ENCODE measurements at places on chromosomes 16 and 17. TPM values are rescaled to one million over a fixed set of nuclear protein-coding genes. Genes with fewer than 3 reads are reported as not detected.
A peak's percentile ranks its signal among the peaks of the same experiment; 100 is the strongest.

Gene NPIPB8
- 0.16 TPM for total RNA-seq

Gene KRTAP9-2
- not detected for total RNA-seq

Gene TELO2
- 34.9 TPM for total RNA-seq

Gene GPRC5C
- 107 TPM for total RNA-seq

Gene MPO
- 1.0 TPM for total RNA-seq

Gene SLC13A2
- not detected for total RNA-seq

Gene TEKT5
- total RNA-seq, result not detected

Gene HIGD1B
- 19.5 TPM for total RNA-seq

Gene ASGR2
- 1.0 TPM for total RNA-seq

Gene ABCC12
- total RNA-seq, result not detected

Gene FZD2
- 12.1 TPM for total RNA-seq

Gene ULK2
- total RNA-seq, result 14.4 TPM

DNA sequence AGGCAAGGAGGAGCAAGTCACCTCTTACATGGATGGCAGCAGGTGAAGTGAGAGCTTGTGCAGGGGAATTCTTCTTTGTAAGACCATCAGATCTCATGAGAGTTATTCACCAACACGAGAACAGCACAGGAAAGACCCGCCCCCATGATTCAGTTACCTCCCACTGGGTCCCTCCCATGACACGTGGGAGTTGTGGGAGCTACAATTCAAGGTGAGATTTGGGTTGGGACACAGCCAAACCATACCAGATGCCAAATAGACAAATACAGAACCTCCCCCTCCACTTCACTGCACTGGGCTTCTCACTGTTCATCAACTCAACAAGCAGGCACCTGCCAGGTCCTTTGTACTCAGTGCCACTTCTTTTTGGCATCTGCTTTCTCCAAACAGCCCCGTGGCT is 100.2 kb downstream of the WSCD1 start:
- no peak for DNase-seq

GRCh38 chr16:78681743-78682142 is 582.3 kb downstream of the WWOX start:
- DNase-seq, result no peak

DNA sequence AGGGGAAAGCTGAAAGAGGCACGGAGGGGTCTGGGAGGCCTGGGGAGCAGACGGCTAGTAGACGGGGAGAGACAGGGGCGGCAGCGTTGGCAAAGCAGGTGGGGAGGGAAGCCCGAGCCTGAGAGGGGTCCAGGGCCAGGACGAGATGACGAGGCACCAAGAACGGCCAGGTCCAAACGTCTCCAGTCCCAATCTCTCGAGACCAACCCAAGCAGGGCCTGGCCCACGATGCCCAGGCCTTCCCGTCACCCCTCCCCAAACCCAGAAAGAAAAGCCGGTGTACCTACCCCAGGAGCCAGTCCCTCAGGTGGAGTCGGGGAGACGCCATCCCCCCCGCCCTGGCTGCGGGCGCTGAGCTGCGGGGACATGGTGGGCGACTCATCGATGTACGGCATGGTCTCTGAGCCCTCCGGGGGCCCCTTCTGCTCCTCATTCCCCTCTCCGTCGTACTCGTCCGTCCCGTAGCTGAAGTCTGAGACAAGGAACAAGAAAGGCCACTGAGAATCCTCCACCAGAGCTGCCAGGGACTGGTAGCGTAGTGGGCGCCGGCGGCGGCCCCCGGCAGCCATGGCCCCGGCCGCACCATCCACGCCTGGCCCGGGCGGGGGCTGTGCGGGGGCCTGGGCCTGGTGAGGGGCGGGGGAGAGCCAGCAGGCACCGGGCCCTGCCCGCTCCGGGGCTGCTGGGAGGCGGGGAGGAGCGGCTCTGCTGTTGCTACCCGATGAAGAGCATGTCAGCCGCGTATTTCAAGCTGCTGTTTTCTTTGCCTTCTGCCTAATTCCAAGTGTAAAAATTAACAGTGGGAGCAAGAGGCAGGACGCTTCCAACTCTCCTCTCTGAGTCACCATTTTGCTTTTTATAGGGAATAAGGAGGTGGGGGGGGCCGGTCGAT is 54.6 kb downstream of the ABR start:
- no peak for DNase-seq

- DNase-seq, result no peak
These were observed 8.7 kb upstream of the ATP2A3 start for GRCh38 chr17:3972931-3973330.

DNA sequence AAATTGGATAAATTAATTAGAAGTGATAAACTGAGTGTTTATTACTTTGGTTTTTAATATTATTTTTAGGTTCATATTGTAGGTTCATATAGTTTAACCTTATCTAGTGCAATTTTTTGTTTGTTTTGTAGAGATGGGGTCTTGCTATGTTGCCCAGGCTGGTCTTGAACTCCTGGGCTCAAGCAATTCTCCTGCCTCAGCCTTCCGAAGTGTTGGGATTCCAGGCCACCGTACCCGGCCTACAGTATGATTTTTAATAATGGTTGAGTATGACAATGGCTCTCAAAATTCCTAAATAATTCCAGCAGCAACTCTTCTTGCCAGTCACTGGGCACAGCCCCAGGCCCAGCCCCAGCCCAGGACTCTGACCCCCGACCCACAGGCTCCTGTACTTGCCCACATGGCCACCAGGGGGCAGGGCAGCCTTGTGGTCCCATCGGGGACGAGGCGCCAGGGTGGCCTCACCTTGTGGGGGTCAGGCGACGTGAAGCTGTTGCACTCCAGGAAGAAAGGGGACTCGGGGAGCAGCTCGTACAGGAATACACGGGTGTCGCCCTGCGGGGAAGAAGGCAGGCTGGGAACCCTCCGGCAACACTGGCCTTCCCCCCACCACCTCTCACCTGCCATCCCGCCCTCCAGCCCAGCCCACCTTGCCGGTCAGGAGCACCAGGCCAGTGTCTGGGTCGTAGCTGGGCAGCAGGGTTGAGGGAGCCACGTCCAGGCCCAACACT is 7.9 kb upstream of the PAM16 start:
- DNase-seq, result no peak

- peak; percentile 72 for DNase-seq
These were observed 26.7 kb downstream of the WNT9B start for GRCh38 chr17:46878055-46878454.

- DNase-seq, result no peak
These were observed 1.8 kb upstream of the GINS2 start for GRCh38 chr16:85690469-85691064.

- DNase-seq, result no peak
These were observed 64.7 kb downstream of the ADCY9 start for GRCh38 chr16:4051591-4051990.

DNA sequence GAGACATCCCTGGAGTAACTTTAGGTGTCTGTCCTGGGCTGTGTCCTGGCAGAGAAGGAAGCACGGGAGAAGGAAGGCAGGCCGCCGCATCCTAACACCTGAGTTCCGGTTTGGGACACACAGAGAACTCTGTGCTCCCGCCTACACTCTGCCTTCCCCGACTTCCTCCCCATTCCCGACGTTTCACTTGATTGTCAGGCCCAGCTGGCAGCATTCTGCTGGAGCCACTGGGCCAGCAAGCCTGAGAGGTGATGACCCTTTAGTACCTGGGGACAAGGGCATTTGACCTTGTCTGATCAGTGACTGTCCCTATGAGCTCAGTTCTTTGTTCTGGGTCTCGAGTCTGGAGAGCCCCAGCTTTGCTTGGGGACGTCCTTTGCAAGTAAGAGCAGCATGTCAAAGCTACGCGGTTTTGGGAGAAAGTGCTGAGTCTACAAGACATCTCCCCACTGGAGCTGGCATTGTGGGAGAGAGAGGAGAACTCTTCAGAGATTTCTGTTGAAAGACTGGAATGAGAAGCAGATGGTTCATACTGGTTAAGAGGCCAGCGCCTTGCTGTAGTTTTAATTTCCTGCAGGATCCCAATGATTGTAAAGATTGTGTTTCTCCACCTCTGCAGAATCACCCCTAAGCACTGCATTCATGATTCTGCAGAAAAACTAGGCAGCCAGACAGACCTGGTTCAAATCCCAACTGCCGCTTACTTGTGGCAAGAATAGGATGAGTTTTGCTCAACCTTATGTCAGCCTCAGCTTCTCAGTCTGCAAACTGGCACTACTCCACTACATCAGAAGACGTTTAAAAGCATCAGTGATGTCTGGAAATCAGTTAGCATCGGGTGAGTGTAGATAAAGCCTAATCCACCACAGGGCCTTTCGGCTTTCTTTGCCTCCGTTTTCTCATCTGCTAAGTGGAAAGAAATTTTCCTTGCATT is 20.6 kb downstream of the ABAT start:
- no peak for DNase-seq

GRCh38 chr16:87926246-87927194 is 9.8 kb downstream of the CA5A start:
- DNase-seq, result no peak

- no peak for DNase-seq
These were observed 12.5 kb downstream of the PLLP start for GRCh38 chr16:57271867-57272495.

GRCh38 chr17:28796062-28796461 is 46.5 kb downstream of the FAM222B start:
- no peak for DNase-seq

DNA sequence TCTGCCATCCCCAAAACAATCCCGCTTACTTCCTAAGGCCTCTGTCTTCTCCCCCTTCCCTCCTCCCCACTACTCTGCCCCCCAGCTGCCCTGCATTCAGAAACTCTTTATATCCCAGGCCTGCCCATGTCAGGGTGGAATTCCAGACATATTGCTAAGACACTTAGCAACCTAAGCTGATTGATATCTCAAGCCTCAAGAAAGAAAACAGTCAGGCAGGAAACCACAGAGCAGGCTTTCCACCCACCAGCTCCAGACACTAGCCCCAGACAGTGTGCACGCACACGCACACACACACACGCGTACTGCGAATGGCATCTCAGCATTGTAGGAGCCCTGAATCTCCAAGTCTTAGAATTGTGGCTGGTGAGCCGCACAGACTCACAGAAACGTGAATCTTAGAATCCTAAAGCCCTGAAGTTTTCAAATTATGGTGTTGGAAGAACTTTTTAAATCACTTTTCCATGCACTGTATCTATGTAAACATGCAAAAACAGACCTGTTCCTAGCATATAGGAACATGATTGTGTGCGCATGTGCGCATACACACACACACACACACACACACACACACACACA is 8.8 kb upstream of the LPCAT2 start:
- no peak for DNase-seq

GRCh38 chr17:71380535-71380934 is 740.3 kb upstream of the SOX9 start:
- DNase-seq, result no peak

DNA sequence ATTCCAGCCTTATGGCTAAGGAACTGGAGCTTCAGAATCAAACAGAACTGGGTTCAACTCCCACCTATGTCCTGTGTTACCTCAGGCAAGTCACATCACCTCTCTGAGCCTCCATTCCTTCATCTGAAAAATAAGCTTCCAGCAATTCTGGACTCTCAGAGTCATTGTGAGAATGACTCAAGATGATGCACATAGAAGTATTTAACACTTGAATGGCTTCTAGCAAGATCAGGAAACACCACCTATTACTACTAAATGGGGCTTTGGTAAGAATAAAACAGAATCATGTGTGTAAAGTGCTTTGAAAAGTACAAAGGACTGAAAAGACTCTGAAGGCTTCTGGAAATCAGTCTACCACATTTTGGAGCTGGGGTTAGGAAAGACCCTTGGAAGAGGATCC is 30.8 kb upstream of the CALB2 start:
- DNase-seq, result no peak

GRCh38 chr16:12679660-12680272 is 123.9 kb downstream of the CPPED1 start:
- DNase-seq, result no peak

DNA sequence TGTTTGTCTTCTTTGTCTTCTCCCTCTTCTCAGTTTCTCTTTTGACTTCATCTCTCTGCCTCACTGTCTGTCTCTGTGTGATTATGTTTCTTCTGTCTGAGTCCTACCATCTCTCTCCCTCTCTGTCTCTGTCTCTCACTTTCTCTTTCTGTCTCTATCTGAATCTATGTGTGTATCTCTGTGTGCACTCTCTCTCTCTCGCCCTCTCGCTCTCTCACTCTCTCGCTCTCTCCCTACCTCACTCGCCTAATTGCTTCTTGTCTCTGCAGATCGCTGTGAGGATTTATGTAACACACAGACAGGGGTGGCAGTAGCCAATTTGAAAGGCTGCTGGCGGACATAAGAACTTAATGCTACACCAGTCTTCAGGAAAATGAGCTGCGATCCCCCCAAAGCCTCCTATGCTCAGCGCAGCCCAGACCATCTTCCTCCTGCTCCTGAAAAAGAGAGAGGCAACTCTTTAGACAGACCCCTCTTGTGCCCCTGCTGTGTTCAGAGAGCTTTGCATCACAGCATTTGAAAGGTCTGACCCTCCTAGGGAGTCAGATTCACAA is 140.9 kb downstream of the CCT6B start:
- DNase-seq, result no peak

GRCh38 chr17:49835472-49835871 is 12.4 kb downstream of the TAC4 start:
- DNase-seq, result no peak

GRCh38 chr16:67039260-67040020 is 10.5 kb downstream of the CBFB start:
- DNase-seq, result no peak

DNA sequence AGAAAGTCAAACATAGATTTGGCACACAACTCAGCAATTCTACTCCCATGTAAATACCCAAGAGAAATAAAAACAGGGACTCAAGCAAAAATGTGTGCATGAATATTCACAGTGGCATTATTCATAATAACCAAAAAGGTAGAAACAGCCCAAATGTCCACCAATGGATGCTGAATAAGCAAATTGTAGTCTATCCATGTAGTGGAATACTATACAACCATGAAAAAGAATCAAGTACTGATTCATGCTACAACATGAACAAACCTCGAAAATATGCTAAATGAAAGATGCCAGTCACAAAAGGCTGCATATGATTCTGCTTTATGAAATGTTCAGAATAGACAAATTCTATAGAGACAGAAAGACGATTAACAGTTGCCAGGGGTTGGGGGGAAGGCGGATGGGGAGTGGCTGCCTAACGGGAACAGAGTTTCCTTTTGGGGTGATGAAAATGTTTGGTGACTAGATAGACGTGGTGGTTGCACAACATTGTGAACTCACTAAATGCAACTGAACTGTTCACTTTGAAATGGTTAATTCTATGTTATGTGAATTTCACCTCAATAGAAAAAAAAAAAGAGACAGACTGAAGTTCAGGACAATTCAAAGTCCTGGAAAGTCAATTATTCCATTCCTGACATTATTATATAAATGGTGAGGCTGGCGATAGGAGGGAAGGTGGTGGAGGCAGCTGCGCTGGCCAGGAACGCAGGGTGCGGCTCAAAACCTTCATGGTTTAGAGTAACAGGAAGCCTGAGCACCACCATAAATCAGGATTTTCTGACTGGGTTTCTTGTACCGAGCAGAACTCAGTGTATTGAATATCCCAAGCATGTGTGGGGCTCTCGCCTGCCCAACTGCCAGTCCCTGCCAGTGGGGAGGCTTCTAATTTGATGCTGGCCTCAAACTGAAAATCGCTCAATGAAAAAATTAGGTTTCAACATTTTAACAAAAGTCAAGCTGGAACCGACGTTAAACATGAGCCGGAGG is 300.9 kb downstream of the C16orf95 start:
- DNase-seq, result no peak

GRCh38 chr16:85600078-85600477 is 13.0 kb upstream of the GSE1 start:
- no peak for DNase-seq

Measured in left lung (tissue), 14 donors.